Memory B cell (primary cell): ENCODE measurements at places on chromosomes 12 and 14.

GRCh38 chr12:72472350-72472749 is 200.2 kb downstream of the TRHDE start:
- no peak for DNase-seq

GRCh38 chr12:118144499-118144898 is 8.6 kb downstream of the PEBP1 start:
- DNase-seq: no peak

DNA sequence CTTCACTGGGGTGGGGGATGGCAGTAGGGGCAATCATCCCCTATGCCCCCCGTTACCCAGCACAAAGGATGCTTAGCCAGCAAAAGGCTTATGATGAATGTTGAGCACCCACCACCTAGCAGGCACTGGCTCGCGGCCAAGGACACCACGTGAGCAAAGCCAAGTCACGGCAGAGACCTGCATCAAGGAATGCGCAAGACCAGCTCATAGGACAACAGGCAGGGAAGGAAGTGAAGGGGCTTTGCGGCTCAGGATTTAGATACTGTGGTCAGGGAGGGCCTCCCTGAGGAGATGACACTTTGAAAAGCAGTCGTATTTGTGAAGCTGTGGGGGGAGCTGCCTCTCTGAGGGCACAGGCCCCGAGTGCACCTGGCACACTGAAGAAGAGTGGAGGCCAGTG is 32.8 kb downstream of the SH2B3 start:
- DNase-seq: no peak

- no peak for DNase-seq
Observed at GRCh38 chr14:30698463-30698862, 76.3 kb downstream of the SCFD1 start.

DNA sequence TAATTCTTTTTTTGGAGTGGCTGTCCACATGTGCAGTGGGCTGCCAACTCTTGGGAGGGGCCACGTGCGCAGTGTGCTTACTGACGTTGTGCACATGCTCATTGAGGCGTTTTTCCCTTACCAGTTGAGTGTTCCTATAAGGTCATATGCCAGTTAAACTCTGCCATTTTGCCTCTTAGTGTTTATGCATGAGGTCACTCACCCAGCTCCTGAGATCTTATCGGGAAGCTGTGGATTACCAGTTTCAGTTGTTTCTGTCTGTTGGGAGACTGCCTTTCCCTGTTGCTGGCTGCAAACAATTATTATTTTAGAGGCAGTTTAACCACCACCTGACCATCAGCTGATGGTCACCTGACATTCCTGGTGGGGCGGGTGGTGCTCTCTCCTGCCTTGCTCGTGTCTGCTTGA is 16.1 kb upstream of the KIF21A start:
- DNase-seq: no peak

DNA sequence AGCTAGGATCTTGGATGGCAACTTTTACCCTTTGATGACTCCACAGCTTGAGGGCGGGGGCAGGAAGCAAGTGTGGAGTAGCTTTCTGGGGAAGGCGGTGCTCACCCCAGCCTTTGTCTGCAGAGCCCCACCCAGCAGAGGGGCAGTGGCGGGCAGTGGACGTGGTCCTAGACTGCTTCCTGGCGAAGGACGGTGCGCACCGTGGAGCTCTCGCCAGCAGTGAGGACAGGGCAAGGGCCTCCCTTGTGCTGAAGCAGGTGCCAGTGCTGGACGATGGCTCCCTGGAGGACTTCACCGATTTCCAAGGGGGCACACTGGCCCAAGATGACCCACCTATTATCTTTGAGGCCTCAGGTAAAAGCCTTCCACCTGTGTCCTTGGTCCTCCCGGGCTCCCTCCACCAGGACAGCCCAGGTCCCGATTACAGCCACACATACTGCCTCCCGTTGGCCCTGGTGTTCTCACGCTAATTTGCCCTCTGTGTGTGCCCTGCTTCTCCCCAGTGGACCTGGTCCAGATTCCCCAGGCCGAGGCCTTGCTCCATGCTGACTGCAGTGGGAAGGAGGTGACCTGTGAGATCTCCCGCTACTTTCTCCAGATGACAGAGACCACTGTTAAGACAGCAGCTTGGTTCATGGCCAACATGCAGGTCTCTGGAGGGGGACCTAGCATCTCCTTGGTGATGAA is 1.2 kb downstream of the TAPBPL start:
- DNase-seq: no peak

GRCh38 chr12:13183620-13184019 is 12.9 kb upstream of the EMP1 start:
- no peak for DNase-seq

DNA sequence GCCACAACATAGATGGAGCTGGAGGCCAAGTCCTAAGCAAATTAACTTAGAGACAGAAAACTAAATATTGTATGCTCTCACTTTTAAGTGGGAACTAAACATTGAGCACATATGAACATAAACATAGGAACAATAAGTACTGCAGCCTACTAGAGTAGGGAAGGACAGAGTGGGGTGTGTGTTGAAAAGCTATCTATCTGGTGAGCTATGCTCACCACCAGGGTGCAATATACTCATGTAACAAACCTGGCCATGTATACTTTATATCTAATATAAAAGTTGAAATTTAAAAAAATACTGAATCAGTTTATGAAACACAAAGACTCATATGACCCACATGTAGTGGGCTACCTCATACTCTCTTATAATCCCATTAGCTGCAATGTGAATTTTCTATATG is 1305.0 kb downstream of the LRFN5 start:
- DNase-seq: no peak

GRCh38 chr14:105913221-105913620 is 386.8 kb downstream of the TMEM121 start:
- no peak for DNase-seq

- DNase-seq: no peak
Observed at GRCh38 chr12:131698286-131698685, 12.6 kb upstream of the SFSWAP start.

- no peak for DNase-seq
Observed at GRCh38 chr12:92059960-92060359, 85.7 kb downstream of the BTG1 start.
